ENCODE measurements at places on chromosomes 6 and 20.

DNA sequence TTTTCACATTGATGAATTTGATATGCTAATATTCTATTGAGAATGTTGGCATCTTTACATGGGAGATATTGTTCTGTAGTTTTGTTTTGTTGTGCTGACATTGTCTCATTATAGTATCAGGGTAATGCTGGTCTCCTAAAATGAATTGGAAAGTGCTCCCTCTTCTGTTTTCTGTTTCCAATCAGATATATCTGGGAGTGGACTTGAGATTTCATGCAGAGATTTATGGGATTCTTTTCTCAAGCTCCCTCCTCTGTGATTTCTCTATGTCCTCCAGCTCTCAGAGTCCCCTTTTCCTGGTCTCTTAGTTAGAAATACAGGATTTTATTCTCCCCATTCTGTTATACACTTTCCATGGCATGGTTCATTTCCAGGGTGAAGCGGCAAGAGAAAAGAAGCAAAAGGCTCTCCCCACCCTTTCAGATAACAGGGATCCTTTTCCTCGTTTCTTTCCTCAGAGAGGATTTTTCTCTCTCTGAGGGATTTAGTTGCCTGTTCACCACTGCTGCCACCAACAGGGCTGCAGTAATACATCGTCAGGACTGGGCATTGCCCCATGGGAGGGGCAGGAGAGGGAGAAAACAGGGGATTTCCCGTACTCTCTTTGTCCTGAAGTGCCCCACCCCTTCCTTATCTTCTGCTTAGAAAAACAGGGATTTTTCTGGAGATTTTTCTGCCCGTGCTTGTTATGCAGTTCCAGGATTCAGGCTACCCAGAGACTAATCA lies 59.3 kb upstream of the STMND1 start:
- DNase-seq = no peak

DNA sequence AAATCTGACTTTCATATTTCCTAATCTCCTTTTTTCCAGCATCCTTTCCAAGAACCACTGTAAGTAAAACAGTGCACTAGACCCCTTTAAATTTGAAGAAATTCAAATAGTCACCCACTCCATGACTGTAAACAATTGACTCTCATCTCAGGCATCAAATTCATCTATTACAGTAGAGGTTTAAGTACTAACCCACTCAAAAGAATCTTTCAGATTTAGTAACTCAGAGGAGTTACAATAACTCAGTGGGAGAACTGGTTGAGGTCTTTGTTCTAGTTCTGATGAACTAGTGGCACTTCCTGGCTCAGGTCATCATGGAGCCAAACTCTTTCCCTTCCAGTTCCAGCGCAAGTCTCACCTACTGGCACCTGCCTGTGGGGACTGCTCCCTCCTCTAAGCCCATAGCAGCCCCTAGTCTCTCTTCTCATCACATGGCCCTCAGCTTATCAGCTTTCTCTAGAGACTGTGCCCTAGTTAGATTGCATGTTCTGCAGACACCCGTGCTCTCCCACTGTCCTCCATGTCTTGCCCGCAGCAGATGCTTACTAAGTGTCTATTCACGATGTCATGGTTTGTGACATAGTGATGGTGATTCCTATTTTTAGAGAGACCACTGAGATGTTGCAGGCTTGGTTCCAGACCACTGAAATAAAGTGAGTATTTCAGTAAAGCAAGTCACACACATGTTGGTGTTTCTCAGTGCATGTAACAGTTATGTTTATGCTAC lies 196.2 kb downstream of the TBC1D7 start:
- no peak for DNase-seq

DNA sequence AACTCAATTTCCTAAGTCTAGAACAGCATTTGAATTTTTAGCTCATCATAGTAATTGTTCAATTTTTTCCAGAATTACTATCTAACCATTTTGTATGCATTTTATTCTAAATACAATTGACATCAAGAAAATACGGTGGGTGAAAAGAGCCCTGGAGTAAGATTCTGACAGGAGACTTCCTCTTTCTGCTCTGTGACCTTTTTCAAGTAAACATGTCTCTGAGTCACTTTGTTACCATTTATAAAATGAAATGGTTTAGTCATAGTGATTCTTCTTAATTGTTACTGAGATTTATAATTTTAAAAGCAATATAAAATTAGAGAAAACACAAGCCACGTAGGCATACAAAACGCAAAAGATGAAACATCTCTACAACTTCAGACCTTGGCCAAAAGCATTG lies 80.2 kb downstream of the PLCB1 start:
- DNase-seq = no peak

- DNase-seq = no peak
Observed at GRCh38 chr6:155519176-155519738, 63.6 kb upstream of the NOX3 start.

DNA sequence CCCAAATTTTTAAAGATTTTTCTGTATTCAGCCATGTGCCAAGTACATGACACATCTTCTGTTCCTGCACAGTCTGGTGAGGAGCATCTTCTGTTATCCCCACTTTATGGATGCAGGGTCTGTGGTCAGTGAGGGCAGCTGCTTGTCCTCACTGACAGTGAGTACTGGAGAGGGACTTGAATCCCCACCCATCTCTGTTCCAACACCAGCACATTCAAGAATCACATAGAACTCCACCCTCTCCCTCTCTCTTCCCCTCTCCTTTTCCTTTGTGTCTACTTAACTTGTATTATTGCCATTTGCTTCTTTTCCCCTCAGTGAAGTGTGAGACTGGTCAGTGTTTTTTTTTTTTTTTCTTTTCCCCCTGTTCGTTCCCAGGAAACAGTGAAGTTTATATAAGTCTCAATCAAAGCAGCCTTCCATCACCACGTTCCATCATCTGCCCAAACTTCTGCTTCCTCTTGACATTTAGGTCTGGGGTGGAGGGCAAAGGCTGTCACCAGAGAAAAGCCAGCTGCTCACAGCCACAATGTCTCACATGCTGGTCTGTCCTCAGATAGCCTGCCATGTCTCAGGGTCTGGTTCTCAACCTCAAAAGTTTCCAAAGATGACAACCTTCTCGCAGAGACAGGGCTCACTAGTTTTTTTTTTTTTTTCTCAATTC lies 110.0 kb upstream of the SSTR4 start:
- no peak for DNase-seq

DNA sequence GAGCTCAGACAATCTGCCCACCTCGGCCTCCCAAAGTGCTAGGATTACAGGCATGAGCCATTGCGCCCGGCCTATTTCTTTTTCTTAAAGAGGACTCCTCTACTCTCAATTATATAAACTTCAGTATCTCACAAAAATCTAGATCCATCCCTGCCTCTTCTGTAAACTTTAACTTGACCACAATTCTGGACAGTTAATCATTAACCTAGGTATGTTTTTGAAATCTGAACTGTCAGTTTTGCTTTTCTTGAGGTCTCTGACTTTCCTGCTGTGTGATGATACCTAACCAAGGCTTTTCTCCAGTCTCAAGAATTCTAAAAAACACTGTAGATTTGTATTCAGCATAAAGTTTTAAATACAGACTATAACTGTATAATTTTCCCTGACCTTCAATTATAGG lies 388.2 kb upstream of the SYNCRIP start:
- no peak for DNase-seq

DNA sequence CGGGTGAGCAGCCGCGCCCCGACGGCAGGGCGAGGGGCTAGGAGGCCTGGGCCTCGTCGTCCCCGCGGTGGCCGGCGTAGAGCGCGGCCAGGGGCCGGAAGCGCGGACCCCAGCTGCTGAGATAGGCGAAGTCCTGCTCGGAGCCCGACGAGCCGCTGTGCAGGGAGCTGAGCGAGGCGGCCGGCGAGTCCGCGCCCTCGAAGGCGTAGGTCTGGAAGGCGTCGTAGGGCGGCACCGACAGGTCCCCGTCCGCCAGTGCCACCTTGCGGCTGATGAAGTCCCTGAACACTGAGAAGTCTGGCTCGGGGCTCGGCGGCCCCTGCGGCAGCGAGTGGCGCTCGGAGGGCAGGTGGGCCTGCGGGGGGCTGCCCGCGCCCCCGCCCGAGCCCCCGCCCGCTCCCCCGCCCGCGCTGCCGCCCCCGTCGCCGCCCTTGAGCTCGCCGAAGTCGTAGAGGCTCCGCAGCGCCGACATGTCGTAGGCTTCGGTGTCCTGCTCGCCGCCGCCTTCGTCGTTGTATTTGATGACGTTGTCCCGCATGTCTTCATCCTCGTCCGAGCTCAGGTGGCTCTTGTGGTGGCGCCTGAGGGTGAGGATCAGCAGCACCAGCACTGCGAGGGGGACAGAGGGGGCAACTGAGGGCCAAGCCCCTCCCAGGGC lies 56.5 kb downstream of the CD40 start:
- DNase-seq = peak; percentile 63

DNA sequence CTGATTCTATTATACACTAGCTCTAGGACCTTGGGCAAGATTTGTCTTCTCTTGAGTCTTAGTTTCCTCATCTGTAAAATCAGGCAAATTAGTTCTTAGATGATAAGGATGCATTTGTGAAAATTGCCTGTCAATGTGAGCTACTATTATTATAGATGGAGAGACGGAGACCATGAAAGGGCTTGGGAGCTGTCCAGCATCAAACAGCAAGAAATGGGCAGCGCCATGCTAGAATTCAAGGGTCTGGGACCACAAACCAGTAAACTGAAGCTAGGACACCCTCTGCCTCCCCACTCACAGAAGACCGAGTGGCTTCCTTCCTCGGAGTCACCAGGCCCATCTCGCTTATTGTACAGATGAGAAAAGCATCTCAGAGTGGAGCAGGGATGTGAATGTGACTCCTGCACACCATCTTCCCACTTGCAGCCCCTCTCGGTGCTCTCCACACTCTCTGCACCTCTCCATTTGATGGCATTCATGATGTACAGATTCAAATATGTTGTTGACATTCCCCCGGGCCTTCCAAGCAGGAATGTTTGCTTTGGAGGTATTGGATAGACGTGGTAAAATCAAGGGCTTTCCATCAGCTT lies 24.1 kb upstream of the BPIFA3 start:
- DNase-seq = no peak

DNA sequence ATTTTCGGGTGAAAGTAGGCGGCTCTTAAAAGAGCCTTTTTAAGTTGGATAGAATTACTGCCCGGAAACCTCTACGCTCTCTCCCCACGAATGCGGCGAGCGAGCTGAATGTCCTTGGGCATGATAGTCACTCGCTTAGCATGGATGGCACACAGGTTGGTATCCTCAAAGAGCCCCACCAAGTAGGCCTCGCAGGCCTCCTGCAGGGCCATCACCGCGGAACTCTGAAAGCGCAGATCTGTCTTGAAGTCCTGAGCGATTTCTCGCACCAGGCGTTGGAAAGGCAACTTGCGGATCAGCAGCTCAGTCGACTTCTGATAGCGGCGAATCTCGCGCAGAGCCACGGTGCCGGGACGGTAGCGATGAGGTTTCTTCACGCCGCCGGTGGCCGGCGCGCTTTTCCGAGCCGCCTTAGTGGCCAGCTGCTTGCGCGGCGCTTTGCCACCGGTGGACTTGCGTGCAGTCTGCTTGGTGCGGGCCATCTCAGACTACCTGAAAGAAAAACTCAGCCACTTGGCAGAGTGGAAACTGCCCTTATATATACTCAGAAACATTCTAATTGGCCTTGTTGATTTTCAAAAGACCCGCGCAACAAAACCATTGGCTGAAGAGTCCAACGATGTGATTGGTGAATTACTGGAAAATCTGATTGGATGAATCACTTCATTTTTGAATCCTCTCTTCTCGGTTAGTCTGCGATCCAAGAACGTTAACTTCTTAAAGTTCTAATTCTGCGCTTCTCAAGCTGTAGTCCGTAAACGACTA lies 93.9 kb upstream of the BTN3A2 start:
- peak; percentile 78 for DNase-seq

DNA sequence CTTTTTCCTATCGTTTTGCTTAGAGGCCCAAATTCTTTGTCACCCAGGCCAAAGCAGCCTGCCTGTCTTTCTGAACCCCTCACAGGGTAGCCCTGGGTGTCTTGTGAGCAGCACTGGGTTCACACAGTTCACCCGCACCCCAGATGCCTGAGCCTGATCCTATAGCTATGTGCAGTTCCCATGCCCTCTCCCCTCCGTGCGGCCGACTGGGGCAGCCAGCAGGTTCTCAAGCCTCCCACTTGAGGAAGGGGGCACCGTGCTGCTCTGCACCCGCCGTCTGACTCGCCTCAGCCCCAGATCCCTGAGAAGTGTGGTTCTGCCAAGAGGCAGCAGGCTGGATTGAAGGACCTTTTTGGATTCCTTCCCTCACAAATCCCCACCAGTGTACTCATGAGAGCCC lies 89.0 kb downstream of the PSMB1 start:
- no peak for DNase-seq

DNA sequence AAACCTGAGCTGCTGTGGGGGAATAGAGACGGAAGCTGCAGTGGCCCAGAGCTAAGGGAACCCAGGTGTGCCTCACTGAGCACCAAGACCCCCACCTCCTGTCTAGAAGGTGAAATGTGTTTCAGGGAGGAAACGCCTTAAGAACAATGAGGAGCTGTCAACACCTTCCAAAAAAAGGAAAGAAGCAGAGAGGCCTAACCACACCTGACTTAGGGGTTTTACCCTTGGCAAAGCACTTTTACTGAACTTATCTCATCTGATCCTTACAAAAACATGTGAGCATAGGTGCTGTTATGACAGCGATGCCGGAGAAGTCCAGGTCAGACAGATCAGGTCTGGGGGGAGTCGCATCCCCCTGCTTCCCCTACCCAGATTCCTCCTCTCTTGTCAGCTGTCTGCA lies 16.1 kb upstream of the CDKN1A start:
- peak; percentile 42 for DNase-seq

GRCh38 chr6:106213660-106214289 lies 111.8 kb downstream of the ATG5 start:
- DNase-seq = no peak

DNA sequence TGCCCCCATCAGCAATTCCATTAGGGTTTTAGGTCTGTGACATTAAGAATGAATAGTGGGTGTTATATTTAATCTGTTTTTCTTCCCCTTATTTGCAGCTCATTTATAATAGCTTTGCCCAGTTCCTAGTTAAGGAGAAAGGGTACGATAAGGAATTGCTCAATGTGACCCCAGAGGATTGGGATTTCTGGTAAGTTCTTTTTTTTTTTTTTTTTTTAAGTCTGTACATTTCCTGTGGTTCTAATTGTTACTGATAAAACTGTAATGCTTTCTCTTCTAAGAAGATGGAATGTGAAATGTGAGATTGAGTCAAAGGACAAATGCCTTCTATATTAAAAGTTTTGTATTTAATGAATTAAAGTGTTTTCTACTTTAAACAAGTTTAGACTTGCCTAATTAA lies 5.5 kb downstream of the NT5DC1 start:
- no peak for DNase-seq

GRCh38 chr20:36313476-36313875 lies 7.3 kb downstream of the DLGAP4 start:
- peak; percentile 10 for DNase-seq

DNA sequence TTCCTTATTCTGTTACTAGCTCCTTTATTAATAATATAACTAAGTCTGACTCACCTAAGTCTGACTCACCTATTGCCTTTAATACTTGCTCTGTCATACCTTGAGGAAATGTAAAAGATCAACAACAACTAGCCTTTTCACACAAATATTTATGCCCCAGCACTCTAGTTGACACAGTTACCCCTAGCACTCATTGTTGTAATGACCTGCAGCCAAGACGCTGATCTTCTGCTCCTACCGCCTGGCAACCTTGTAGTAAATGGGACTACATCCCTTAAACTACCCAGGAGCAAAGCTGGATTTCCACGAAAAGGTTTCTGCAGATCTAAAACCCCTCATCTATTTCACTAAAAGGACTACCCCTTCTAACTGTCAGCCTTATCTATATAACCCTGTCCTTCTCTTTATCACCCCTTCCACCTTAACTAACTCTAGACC lies 90.0 kb downstream of the PLG start:
- DNase-seq = no peak

Data from natural killer cell (primary cell).